ENCODE measurements at places on chromosomes 3 and 15.

GRCh38 chr3:69094467-69095205 lies 9.9 kb downstream of the ARL6IP5 start:
- no peak for DNase-seq
- peaks cover 9% of the 10 kb centered on the region for H3K36me3 ChIP-seq
- H3K27ac ChIP-seq: peak overlapping the region; percentile 84
- no peaks in the 10 kb centered on the region for H3K27me3 ChIP-seq
- H3K4me1 ChIP-seq: peaks cover 68% of the 10 kb centered on the region

- peaks cover 6% of the 10 kb centered on the region for H3K27me3 ChIP-seq
- H3K4me3 ChIP-seq: no peak overlapping the region
These were observed 4.3 kb downstream of the SHF start for GRCh38 chr15:45183511-45183910.

DNA sequence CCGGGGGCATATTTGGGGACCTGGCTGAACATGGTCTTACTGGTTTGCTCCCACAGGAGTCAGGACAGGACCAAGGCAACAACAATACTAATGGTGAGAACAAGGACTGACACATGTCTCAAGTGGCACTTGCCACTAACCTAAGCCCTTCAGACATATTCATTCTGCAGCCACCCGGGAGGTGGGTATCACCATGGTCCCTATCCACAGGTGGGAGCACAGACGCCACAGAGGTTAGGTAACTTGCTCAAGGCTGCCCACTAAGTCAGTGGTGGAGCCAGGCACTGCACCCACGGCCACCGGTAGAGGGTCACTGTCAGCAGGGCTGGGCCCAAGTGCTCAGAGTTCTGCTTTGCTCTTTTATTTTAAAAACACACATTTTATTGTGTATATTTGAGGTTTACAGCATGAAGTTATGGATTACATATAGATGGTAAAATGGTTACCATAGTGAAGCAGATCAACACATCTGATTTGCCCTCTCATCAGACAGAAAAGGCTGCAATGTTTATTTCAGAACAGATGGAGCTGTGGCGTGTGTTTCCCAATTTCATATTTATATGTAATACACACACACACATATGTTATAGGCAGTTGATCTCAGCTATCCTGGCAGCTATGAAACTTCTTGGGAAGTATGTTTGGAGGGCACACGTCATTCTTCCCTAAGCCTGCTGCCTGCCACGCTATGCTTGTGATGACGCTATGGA lies 30.0 kb upstream of the SLC41A3 start:
- H3K4me1 ChIP-seq: no peaks in the 10 kb centered on the region
- no peak overlapping the region for H3K4me3 ChIP-seq
- no peak for DNase-seq
- no peak overlapping the region for H3K27ac ChIP-seq
- H3K27me3 ChIP-seq: no peaks in the 10 kb centered on the region

GRCh38 chr15:87781959-87782625 lies 474.4 kb downstream of the NTRK3 start:
- no peak overlapping the region for H3K27ac ChIP-seq
- DNase-seq: no peak
- no peaks in the 10 kb centered on the region for H3K4me1 ChIP-seq

DNA sequence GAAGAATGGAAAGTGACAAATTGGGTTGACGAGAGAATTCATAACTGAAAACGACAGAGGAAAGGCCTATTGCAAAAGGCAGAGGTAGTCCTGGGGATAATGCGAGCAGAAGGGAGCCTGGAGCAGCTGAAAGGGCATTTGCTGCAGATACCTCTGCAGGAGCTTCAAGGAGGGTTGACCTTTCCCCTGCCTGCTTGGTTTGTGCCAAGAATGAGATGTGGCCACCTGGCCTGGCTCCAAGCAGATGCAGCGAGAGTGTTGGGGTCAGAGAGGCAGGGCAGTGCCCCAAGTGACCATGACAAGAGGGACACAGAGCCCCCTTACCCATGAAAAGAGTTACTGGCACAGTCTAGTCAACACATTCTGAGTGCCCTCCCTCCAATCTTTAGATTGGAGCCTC lies 43.5 kb downstream of the SLC41A3 start:
- H3K27me3 ChIP-seq: no peaks in the 10 kb centered on the region
- no peaks in the 10 kb centered on the region for H3K36me3 ChIP-seq
- no peak overlapping the region for H3K27ac ChIP-seq
- H3K4me3 ChIP-seq: no peak overlapping the region
- H3K4me1 ChIP-seq: no peaks in the 10 kb centered on the region
- no peak for DNase-seq

GRCh38 chr3:49244581-49245205 lies 32.3 kb downstream of the C3orf62 start:
- H3K4me3 ChIP-seq: no peak overlapping the region
- DNase-seq: no peak
- H3K27ac ChIP-seq: no peak overlapping the region
- H3K36me3 ChIP-seq: no peaks in the 10 kb centered on the region
- no peaks in the 10 kb centered on the region for H3K27me3 ChIP-seq

DNA sequence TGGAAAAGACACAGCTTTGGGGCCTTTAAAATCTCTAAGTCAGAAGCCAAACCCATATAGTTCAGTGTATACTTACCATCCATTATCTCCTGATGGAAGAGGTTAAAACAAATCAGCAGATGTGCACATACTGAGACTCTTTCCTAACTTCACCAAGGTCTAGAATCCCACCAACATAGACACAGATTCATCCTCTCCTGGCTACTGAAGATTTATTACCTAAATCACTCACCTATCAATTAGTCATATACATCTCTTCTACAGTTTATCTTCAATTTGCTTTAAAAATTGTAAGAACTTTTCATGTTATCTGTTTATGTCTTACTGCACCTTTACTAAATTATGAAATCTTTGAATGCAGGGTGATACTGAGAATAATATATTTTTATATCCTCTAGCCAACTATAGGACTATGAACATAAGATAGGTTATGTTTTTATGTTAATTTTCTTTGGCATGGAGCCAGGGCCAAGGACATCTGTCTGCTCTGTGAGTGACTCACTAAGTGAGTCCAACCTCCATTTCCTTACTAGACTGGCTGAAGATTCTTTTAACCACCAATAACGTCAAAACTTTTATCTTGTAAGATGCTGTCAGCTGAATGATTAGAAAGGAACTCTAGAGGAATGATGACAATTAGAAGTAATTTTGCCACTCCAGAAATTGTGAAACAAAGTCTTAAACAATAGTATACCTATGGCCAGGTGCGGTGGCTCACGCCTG lies 397.6 kb downstream of the FOXP1 start:
- H3K4me3 ChIP-seq: no peak overlapping the region
- no peaks in the 10 kb centered on the region for H3K4me1 ChIP-seq
- no peak overlapping the region for H3K27ac ChIP-seq
- DNase-seq: peak; percentile 63

DNA sequence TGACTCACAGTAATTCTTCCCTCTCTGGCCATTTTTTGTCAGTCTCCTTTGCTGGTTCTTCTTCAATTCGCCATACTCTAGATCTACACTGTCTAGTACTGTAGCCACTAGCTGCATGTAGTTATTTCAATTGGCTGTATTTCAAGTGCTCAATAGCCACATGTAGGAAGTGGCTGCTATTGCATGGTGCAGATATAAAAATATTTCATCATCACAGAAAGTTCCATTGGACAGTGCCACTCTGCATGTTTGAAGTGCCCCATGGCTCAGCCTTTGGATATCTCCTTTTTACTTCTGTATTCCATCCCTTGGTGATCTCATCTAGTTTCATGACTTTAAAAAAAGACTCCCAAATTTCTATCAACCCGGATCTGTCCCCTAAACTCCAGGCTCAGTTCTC lies 22.1 kb downstream of the PPP2R3A start:
- DNase-seq: no peak
- no peaks in the 10 kb centered on the region for H3K36me3 ChIP-seq
- H3K4me3 ChIP-seq: no peak overlapping the region
- no peaks in the 10 kb centered on the region for H3K4me1 ChIP-seq
- no peak overlapping the region for H3K27ac ChIP-seq

GRCh38 chr15:79978260-79978654 lies 7.3 kb upstream of the BCL2A1 start:
- no peaks in the 10 kb centered on the region for H3K27me3 ChIP-seq
- no peaks in the 10 kb centered on the region for H3K36me3 ChIP-seq
- no peak overlapping the region for H3K4me3 ChIP-seq

GRCh38 chr3:59850417-59850816 lies 800.6 kb upstream of the CFAP20DC start:
- no peak for DNase-seq
- H3K27me3 ChIP-seq: no peaks in the 10 kb centered on the region
- H3K4me1 ChIP-seq: no peaks in the 10 kb centered on the region
- H3K36me3 ChIP-seq: no peaks in the 10 kb centered on the region
- H3K27ac ChIP-seq: no peak overlapping the region
- H3K4me3 ChIP-seq: no peak overlapping the region

DNA sequence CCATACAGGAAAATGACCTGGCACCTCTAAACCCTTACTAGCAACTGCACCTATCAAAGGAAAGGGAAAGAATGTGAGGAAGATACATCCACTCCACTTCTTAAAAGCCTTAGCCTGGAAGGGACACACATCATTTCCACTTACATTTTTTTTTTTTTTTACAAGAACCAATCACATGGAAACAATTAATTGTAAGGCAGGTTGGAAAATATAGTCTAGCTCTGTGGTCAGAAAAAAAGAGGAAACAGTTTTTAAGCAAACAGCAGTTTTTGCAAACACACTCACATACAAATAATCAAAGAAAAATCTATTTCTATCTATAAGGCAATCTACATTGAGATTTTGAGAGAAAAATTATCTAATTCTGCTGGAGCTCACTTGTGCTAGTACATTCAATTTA lies 98.9 kb upstream of the SPRED1 start:
- DNase-seq: no peak
- H3K27ac ChIP-seq: no peak overlapping the region
- H3K4me3 ChIP-seq: no peak overlapping the region
- no peaks in the 10 kb centered on the region for H3K4me1 ChIP-seq

- no peaks in the 10 kb centered on the region for H3K36me3 ChIP-seq
- H3K4me1 ChIP-seq: peaks cover 19% of the 10 kb centered on the region
- H3K27me3 ChIP-seq: no peaks in the 10 kb centered on the region
- H3K27ac ChIP-seq: no peak overlapping the region
- no peak for DNase-seq
These were observed 3.4 kb upstream of the AP4E1 start for GRCh38 chr15:50905055-50905454.

GRCh38 chr3:41041899-41042298 lies 157.4 kb upstream of the CTNNB1 start:
- H3K4me3 ChIP-seq: no peak overlapping the region
- H3K36me3 ChIP-seq: no peaks in the 10 kb centered on the region
- DNase-seq: no peak
- H3K27me3 ChIP-seq: no peaks in the 10 kb centered on the region

DNA sequence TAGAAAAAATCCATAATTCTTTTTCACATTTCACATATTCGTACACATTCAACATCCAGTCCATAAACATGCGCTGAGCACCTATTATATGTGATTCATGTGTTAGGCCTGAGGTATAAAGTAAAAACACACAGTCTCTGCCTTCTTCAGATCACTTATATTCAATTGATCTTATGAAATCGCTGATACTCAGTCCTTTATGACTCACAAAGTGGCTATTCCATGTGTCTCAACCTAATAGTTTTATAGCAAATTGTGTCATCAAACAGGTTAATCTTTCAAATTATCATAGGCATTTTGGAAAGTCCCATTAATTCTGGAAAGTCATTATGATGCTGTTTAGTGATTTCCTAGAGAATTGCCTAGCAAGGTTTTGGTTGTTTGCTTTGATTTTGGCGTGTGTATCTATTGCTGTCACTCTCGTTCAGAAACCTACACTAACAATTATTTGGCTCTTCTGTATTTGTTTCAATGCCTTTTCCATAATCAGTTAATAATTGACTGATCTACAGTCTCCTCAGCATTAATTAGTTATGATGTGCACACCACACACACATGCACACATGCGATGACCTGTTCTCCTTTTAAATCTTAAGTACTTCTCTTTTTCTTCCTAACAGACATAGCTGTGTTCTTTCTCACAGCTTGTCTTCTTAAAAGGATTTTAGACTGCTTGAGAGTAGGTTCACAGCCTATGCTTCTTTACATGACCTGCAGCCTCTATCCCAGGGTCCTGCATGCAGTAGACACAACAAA lies 353.1 kb downstream of the MECOM start:
- H3K27me3 ChIP-seq: no peaks in the 10 kb centered on the region
- DNase-seq: no peak
- no peaks in the 10 kb centered on the region for H3K36me3 ChIP-seq

- H3K4me3 ChIP-seq: no peak overlapping the region
- H3K27me3 ChIP-seq: no peaks in the 10 kb centered on the region
- no peak for DNase-seq
- no peak overlapping the region for H3K27ac ChIP-seq
These were observed 117.5 kb downstream of the OPA1 start for GRCh38 chr3:193710286-193711165.

DNA sequence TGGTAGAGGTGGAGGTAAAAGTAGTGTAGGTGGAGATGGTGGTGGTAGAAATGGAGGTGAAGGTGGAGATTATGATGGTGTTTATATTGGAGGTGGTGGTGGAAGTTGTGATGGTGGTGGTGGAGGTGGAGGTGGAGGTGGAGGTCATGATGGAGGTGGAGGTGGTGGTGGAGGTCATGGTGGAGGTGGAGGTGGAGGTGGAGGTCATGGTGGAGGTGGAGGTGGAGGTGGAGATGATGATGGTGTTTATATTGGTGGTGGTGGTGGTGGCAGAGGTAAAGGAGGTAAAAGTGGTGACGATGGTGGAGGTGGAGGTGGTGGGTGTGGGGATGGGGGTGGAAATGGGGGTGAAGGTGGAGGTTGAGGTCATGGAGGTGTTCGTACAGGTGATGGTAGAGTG lies 107.8 kb downstream of the ASB7 start:
- no peaks in the 10 kb centered on the region for H3K4me1 ChIP-seq
- DNase-seq: no peak
- no peaks in the 10 kb centered on the region for H3K27me3 ChIP-seq
- no peak overlapping the region for H3K4me3 ChIP-seq
- no peak overlapping the region for H3K27ac ChIP-seq

DNA sequence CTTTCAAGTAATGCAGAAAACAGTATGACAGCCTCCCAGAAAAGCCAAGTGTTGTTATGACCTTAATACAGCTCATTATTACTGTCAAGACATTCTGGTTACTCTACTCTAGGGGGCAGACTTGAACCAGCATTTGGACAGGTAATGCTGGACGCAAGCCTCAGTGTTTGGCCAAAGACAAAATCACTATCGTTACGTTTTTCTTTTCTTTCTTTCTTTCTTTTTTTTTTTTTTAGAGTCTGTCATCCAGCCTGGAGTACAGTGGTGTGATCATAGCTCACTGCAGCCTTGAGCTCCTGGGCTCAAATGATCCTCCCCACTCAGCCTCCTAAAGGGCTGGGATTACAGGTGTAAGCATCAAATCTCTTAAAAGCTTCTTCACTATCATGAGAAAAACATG lies 29.4 kb upstream of the TMEM45A start:
- H3K27me3 ChIP-seq: no peaks in the 10 kb centered on the region
- no peaks in the 10 kb centered on the region for H3K4me1 ChIP-seq
- no peak for DNase-seq

Measured in natural killer cell (primary cell).